ENCODE measurements at places on chromosomes 3 and 15. TPM values are rescaled to one million over a fixed set of nuclear protein-coding genes. Genes with fewer than 3 reads are reported as not detected.

Gene PLAAT1
- not detected for polyA plus RNA-seq

DNA sequence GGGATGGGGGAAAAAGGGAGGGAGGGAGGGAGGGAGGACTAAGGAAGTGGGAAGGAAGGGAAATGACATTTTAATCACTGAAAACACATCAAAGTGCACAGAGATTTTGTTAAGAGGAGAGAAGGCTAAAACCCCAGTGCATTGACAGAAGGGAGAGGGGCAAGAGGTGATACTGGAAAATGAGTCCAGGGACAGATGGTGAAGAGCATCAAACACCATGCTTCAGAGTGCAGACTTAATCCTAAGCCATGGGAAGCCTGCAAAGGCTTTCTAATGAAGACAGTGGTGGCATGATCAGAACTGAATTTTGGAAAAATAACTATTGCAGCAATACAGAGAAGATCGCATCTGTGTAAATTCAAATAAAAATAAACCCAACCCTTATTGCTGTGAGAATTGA, 41.8 kb downstream of the HGD start:
- H3K4me3 ChIP-seq = no peak overlapping the region
- H3K4me1 ChIP-seq = no peaks in the 10 kb centered on the region
- H3K27ac ChIP-seq = no peak overlapping the region
- H3K36me3 ChIP-seq = no peaks in the 10 kb centered on the region
- peaks cover 4% of the 10 kb centered on the region for H3K27me3 ChIP-seq

Gene EBLN2
- polyA plus RNA-seq = 0.90 TPM

GRCh38 chr3:140394488-140395133, 283.3 kb upstream of the TRIM42 start:
- H3K4me1 ChIP-seq = no peaks in the 10 kb centered on the region
- H3K27ac ChIP-seq = no peak overlapping the region
- H3K27me3 ChIP-seq = no peaks in the 10 kb centered on the region
- H3K36me3 ChIP-seq = no peaks in the 10 kb centered on the region

DNA sequence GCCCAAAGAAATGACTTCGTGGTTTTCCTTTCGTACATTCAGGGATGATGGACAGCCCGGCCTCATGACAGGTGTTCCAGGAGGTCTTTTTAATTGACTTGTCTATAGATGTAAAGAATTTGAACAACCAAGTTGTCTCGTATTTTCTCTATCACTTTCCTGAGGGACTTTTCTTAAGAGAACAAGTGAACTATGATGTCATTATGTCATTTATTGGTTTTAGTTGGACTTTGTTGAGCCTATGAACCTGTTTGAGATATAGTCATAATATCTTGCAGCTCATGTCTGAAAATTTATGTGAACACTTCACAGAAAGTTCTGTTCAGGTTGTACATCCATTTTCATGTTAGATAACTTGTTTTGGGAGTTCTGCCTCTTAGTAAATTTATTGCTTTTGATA, 89.2 kb downstream of the RBMS3 start:
- no peak for DNase-seq
- H3K27ac ChIP-seq = no peak overlapping the region
- no peaks in the 10 kb centered on the region for H3K27me3 ChIP-seq
- H3K4me1 ChIP-seq = no peaks in the 10 kb centered on the region
- no peaks in the 10 kb centered on the region for H3K36me3 ChIP-seq
- no peak overlapping the region for H3K4me3 ChIP-seq

DNA sequence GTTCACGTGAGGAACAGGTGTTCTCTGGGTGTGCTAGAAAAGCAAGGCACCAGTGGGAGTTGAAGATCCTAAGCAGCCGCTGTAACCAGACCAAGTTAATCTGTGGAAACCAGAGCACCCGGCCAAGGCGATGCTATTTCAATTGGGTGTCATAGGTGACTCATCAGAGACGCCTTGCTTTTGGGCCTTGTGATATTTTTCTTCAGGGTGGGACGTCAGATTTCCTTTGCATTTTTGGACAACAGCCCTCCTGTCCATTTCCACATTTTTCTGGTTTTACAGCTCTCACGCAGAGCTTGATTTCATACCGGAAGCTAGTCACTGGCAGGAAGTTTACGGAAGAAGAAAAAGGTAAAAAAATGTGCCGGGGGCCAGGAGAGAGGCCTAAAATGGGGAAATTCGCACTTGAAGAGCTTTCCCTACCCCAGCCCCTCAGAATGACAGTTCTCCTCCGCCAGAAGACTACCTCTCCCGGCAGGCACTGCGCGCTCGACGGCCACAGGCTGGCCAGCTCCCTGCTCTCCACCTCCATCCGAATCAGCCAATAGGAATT, 471 bp upstream of the KBTBD8 start:
- no peaks in the 10 kb centered on the region for H3K36me3 ChIP-seq
- peak overlapping the region; percentile 96 for H3K4me3 ChIP-seq
- peaks cover 26% of the 10 kb centered on the region for H3K4me1 ChIP-seq
- peak overlapping the region; percentile 98 for H3K27ac ChIP-seq

GRCh38 chr15:89161666-89162065, 59.7 kb downstream of the RLBP1 start:
- no peak for DNase-seq
- no peak overlapping the region for H3K27ac ChIP-seq
- no peak overlapping the region for H3K4me3 ChIP-seq
- H3K27me3 ChIP-seq = no peaks in the 10 kb centered on the region

- H3K36me3 ChIP-seq = no peaks in the 10 kb centered on the region
- no peak for DNase-seq
- H3K4me3 ChIP-seq = no peak overlapping the region
- H3K4me1 ChIP-seq = peaks cover 6% of the 10 kb centered on the region
- peaks cover 21% of the 10 kb centered on the region for H3K27me3 ChIP-seq
These were observed 32.3 kb downstream of the RNU5B-1 start for GRCh38 chr15:65336493-65337435.

DNA sequence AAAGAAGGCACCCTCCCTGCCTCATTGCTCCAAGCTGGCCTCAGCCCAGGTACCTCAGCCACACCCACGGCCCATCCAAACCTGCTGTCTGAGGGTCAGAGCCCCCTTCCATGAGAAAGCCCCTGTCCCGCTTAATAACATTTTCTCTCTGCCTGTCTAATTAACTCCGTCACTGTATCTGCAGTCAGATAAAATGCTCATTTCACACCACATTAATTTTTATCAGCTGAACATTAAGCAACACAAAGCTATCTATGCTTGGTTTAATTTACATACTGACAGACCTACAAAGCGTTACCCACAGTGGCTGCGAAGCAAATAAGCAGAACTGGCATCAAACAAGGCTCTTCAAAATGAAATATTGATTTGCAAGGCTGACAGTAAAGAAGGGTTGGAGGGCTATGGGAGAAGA, 309.8 kb upstream of the ICE2 start:
- no peak overlapping the region for H3K4me3 ChIP-seq
- no peak overlapping the region for H3K27ac ChIP-seq
- peaks cover 9% of the 10 kb centered on the region for H3K27me3 ChIP-seq

GRCh38 chr3:20488151-20488550, 302.1 kb upstream of the SGO1 start:
- H3K27me3 ChIP-seq = no peaks in the 10 kb centered on the region
- no peak overlapping the region for H3K27ac ChIP-seq
- no peaks in the 10 kb centered on the region for H3K36me3 ChIP-seq
- DNase-seq = no peak
